Lung (tissue), 17 donors: ENCODE measurements at places on chromosomes 3 and 15.

DNA sequence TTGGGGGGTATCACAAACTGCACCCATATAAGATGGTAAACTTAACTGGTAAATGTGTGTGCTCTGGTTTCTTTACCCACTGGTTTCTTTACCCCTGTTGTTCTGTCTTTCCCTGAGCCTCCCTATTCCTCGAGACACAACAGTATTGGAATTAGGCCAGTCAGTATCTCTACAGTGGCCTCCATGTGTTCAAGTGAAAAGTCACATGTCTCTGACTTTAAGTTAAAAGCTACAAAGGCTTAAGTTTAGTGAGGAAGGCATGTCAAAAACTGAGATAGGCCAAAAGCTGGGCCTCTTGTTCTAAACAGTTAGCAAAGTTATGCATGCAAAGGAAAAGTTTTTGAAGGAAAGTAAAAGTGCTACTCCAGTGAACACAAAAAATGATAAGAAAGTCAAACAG is 513.3 kb downstream of the ROBO2 start:
- no peak for DNase-seq

GRCh38 chr15:70699890-70700289 is 63.5 kb downstream of the UACA start:
- peak; percentile 84 for DNase-seq

- DNase-seq = no peak
Measured at GRCh38 chr3:72382460-72382859, 465.8 kb downstream of the SHQ1 start.

- no peak for DNase-seq
Measured at GRCh38 chr3:72246685-72247084, 461.7 kb upstream of the PROK2 start.

DNA sequence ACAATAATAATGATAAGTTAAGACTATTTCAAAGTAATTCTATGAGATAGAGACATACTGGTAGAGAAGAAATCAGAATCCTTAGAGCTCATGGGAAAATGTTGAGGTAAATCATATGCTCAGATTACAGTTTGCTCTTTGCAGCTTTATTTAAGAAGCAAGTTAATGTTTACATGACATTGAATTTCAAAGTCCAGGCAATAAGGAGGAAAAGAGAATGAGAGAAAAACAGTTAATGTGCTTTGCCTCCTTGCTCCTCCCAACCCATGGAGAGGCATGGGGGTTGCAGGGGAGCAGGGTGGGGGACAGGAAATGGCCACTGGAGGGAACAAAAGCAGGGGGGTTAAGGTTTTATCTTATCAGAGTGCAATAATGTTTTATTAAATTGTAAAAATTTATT is 42.2 kb upstream of the ZBTB38 start:
- DNase-seq = peak; percentile 24

DNA sequence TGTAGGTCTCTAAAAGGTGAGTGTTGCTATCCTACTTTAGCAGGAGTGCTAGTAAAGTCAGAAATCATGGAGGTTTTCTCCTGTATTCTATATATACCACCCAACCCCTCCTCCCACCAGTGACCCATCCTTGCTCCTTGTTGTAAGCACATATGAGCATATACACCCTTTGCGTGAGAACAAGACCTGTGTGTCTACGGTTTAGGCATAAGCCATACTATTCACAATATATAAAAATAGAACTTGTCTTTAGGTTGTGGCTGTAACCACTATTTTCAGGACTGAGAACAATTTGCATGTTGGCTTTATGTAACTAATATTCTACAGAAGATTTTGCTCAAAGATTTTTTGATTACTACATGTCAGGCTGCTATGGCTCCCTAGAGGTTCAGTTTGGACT is 59.1 kb upstream of the TOP2B start:
- no peak for DNase-seq

DNA sequence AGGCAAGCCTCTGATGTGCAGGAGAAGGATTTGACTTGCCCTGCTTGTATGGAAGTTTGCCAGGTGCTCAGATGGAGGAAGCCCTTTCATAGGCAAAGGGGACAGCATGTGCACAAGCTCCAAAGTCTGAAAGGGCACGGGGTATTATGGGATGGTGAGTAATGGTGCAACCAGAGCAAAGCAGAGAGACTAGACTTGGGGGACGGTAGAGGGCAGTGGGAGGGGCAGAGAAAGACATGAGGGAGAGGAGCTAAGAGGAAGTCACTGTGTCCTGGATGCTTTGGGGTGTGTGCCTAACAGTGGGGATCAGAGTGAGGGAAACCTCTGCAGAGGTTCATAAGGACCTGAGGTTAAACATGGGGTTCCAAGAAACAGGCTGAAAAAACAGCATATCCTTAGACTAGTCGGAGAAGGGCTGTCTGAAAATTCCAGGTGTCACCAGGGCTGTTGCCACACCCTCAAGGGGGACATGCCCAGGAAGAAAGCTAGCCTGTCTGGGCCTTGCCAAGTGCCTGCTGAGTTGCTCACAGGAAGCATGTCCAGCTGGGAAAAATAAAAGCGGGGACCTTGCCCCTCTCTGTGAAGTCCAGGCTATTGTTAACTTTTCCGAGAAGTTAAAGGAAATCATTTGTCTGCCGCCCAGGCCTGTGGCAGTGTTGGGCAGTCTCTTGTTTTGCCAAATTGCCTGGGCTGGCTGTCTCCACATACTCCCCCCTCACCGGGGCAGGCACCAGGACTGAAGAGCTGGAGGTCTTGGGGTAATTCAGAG is 47.1 kb downstream of the HRH1 start:
- DNase-seq = no peak

- no peak for DNase-seq
Measured at GRCh38 chr3:45790596-45790995, 5.7 kb downstream of the SLC6A20 start.

- no peak for DNase-seq
Measured at GRCh38 chr15:85408270-85408746, 27.9 kb downstream of the AKAP13 start.

GRCh38 chr3:143848704-143849103 is 436 bp upstream of the SLC9A9 start:
- no peak for DNase-seq

DNA sequence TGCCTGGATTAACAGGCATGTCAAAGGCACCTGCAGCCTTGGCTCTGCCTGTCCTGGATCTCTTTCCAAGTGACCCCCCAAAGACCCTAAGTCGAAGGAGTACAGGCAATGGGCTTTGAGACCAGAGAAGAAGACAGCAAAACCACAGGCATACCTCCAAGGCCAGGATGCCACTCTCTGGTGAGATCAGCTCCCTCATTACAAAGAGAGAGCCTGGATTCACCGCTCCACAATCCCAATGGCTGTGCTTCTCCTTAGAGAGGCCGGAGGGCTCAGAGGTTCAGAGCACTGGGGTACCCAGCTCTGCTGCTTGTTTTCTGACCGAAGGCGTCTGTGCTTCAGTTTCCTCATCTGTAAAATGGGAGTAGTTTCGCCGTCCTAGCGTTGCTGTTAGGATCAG is 154.6 kb upstream of the MEF2A start:
- DNase-seq = no peak

GRCh38 chr3:134792700-134793099 is 2.4 kb upstream of the EPHB1 start:
- no peak for DNase-seq

- DNase-seq = no peak
Measured at GRCh38 chr15:86572368-86572841, 492.7 kb downstream of the AGBL1 start.

DNA sequence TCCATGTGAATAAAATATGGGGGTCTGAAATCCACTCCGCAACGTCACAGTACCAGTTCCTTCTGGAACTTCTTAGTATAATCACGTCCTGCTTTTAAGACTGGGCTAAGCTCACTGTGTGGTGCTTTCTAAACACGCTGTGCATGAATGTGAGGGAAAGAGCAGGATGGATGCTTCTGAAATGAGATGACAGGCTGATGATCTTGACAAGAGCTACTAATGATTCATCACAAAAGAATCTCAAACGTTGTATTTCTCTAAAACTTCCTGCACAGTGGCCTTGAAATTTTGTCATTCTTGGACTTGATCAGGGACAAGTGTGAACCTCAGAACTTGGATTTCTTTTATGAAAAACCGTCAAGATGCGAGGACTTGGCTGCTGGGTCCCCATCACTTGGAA is 221.4 kb downstream of the CADPS start:
- DNase-seq = no peak
